ENCODE measurements at places on chromosomes 4 and X.

DNA sequence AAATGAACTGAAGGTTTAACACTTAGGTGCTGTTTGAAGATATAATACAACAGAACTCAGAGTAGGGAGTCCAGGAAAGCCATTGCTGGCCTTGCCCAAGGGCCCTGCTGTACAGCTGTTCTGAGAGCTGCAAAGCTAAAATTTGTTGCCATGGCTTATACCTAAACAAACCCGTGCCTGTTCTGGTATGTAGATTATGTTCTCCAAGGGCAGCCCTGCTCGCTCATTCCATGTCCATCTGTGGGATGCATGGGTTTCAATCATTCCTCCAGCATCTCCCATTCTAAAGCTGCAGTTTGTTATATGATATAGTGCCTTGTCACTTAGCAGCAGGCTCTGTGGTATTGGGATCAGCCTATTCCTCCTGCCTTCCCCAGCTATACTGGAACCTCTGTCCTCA lies 80.8 kb upstream of the BMPR1B start:
- no peak for DNase-seq

DNA sequence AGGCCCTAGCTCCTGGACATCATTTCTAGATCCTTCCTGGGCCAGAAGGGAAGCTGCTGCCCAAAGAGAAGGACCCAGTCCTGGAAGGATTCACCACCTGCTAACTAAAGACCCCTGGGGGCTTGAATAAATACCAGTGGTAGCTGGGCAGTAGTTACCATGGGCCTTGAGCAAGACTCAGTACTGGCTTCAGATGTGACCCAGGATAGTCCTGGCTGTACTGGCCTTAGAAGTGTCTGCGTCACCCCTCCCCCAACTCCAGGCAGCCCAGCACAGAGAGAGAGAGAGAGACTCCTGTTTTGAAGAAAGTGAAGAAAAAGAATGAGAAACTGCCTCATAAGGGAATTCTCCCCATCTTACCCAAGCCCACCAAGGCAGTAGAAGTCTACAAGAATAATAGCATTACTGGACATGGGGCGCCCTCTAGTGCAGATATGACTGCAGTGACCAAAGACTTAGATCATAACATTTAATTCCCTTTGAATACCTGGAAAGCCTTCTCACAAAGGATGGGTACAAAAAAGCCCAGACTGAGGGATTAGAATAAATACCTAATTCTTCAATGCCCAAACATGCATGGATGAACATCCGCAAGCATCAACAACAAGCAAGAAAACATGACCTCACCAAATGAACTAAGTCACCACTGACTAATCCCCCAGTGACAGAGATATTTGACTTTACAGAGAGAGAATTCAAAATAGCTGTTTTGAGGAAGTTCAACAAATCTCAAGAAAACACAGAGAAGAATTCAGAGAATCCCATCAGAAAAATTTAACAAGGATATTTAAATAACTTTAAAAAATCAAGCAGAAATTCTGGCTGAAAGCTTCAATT lies 171.8 kb downstream of the HNRNPD start:
- peak; percentile 1 for DNase-seq

DNA sequence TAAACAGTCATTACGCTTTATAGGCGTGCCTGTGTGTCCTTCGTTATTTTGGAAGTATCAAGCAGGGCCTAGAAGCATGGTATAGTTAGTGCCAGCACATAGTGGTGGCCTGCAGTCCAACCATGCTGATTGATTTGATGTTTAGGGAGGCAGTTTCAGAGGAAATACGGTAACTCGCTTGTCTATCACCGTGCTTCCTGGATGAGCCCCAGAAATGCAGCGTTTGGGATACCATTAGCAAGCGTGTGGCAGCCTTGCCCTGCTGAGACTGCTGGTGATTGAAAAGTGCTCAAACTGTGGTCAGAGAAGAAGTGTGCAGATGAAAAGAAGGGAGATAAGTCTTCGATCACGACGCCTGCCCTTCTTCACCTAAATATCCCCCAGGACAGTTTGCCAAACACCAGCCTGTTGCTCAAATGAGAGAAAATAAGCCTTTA lies 158.4 kb downstream of the CHIC2 start:
- DNase-seq = no peak

- DNase-seq = no peak
Observed at GRCh38 chr4:47692691-47693090, 145.2 kb downstream of the CORIN start.

DNA sequence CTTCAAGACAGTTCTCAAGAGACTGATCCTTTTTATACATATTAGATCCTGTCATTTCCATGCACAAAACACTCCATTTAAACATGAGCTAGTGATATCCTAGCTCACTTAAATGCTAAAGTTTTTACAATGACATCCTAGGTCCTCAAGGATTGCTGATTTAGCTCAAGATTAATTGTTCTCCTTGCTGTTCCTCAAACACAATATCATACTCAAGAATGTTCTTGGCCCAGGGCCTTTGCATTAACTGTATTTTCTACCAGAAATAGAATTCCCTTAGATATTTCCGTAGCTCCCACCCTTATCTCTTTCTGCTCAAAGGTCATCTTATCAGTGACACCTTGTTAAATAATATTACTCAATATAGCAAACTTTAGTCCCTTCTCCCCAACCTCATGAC lies 270.1 kb downstream of the GALNTL6 start:
- DNase-seq = no peak

DNA sequence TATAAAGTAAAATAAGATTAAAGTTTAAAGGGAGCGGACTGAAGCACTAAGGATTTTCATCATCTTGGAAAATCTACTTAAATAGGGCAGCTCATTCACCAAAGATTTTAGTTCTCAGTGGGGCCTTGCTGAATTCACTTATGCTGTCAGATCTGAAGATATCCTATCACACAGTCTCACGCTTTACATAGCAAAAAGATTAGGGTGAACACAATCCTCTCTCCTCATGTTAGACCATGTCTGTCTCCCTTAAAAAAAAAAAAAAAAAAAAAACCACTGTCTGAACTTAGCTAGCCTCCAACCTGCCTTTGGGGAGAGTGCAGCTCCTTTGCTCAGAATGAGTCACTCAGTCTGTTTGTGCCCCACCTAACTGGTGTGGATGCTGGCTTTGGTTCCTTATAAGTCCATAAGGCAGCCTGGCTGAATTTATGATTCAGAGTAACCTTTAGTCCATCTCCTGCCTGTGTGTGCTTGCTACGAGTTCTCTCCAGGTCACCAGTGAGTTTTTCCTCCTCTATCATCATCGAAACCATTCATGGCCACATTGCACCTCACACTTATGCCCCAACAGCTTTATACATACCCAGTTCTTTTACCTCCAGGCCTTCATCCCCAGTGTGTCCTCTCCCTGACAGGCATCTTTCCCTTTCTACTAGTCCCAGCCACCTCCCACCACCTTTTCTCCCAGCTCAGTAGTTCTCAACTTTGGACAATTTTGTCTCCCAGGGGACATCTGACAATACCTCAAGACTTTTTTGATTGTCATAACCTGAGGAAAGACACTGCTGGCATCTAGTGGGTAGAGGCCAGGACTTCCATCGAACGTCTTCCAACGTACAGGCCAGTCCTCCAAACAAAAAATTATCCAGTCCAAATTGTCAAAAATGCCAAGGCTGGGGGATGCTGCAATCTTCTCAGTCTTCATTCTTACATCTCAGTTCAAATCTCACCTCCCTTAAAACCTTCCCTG lies 220.7 kb upstream of the EMCN start:
- DNase-seq = peak; percentile 19

- no peak for DNase-seq
Observed at GRCh38 chr4:167774646-167775045, 317.7 kb upstream of the ANXA10 start.

- DNase-seq = no peak
Observed at GRCh38 chrX:49958727-49959485, 36.5 kb downstream of the CLCN5 start.

DNA sequence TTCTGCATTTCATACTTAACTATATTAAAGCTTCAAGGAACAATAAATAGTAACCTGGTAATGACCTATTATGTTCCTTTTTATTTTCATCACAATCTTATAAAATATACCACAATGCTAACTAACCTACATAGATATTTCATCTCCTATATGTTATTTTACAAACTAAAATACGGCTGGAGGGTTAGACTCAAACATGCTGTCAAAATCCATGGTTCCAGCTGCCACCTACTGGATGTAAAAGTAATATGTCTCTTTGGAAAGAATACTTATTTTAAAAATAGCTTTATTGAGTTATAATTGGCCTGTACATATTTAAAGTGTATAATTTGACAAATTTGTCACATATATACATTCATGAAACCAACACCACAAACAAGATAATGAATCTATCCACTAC lies 15.0 kb downstream of the RGN start:
- no peak for DNase-seq

- DNase-seq = no peak
Observed at GRCh38 chr4:101201421-101201820, 145.9 kb downstream of the PPP3CA start.

- no peak for DNase-seq
Observed at GRCh38 chrX:7190157-7190556, 42.2 kb upstream of the PUDP start.

GRCh38 chr4:73653695-73654106 lies 33.5 kb upstream of the RASSF6 start:
- DNase-seq = no peak

DNA sequence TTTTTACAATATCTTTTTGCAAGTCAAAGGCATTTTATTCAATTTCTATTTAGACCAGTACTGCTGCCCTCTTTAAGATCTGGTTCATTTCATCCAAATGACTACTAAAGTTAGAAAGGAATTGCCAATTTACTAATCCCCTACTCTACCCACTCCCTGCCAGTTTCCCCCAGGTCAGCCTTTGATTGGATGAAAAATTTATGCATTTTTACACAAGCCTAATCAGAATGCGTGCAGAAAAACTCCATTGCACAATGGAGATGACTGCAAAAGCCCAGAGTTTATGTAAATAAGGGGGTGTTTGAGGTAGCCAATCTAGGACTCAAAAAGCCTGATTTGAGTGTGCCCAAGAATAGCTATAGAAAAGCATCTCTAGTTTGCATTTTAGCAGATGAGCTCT lies 310.6 kb downstream of the PABPC4L start:
- no peak for DNase-seq

- no peak for DNase-seq
Observed at GRCh38 chrX:40349251-40349650, 231.5 kb upstream of the ATP6AP2 start.

DNA sequence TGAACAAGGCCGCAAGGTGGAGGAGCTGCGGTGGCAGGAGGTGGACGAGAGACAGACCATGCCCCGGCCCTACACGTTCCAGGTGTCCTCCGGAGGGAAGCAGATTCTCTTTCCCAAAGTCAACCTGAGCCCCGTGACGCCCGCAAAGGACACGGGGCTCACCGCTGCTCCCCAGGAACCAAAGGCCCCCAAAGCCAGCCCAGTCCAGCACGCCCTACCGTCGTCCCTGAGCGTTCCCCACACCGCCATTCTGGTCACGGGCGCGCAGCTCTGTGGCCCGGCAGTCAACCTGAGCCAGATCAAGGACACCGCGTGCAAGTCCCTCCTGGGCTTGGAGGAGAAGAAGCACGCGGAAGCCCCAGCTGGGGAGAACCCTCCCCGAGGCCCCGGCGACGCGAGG lies 72.2 kb downstream of the AASDH start:
- DNase-seq = no peak

- no peak for DNase-seq
Observed at GRCh38 chr4:39655876-39656275, 17.2 kb upstream of the SMIM14 start.

DNA sequence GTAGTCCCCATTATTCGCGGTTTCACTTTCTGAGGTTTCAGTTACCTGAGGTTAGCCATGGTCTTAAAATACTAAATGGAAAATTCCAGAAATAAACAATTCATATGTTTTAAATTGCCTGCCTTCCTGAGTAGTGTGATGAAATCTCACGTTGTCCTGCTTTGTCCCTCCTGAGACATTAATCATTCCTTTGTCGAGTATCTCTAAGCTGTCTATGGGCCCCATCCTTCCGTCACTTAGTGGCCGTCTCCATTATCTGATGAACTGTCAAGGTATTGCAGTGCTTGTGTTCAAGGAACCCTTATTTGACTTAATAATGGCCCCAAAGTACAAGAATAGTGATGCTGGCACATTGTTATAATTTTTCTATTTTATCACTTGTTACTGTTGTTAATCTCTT lies 94.8 kb downstream of the ADGRL3 start:
- no peak for DNase-seq

DNA sequence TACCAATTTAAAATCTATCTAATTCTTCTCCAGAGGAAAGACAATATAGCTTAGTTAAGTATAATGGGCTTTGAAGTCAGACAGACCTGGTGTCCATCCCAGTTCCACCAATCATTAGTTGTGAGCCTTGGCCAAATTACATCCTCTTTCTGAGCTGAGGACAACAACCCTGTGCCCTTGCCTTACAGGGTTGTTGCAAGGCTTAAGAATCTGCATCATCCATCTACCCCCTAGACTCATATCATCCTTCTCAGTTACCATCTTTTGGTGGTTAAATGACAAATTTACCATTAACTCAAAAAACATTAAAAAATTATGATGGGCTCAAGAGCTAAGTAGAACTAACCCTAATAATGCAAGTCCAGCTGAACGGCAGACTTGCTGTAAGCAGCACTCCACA lies 51.6 kb downstream of the NAP1L5 start:
- DNase-seq = no peak

- DNase-seq = no peak
Observed at GRCh38 chrX:31057691-31058090, 14.2 kb downstream of the FTHL17 start.

DNA sequence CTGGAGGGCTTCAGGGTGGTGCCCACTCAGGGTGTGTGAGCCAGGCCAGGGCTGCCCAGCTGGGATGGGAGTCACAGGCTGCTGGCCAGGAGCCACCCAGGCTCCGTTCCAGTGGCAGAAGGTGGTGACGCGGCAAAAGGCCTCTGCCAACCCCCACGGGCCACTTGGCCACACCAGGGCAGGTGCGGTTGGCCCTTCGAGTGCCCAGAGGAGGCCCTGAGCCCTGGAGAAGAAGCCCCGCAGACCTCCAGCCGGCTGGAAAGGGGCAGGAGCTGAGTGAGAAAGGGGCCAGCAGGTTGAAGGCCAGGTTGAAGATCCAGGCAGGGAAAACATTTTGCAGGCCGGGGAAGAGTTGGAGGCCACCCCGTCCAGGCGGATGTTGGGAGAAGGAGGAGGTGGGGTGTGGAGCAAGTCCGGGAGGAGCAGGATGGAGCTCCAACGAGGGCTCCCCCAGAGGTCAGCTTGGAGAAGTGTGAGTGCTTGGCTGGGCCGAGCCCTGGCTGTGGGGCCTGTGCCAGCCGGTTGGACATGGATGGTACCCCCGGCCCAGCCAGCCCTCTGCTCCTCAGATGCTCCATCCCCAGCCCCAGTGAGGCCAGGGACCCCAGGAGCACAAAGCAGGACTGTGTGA lies 2.8 kb upstream of the CPLX1 start:
- no peak for DNase-seq

Measured in H54 (cell line).